ENCODE measurements at places on chromosomes 11 and 22. TPM values are rescaled to one million over a fixed set of nuclear protein-coding genes. Genes with fewer than 3 reads are reported as not detected.
A peak's percentile ranks its signal among the peaks of the same experiment; 100 is the strongest.

GRCh38 chr11:12692229-12693075 is 18.2 kb downstream of the TEAD1 start:
- peak; percentile 91 for DNase-seq

DNA sequence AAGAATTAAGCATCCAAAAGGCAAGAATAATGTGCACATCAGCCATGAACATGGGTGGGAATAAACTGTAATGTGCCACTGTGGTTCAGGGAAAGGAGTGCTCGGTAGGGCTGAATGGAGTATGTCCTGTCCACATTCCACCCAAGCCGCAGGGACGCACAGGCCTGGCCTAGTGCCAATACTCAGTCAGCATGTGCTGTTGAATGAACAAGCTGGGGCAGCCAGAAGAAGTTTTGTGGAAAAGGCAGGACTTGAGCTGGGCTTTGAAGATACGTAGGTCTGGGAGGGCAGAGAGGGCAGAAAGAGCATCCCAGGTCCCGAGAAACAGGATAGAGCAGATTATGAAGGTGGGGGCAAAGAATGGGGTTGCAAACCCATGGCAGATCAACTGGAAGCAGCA is 60.0 kb upstream of the PLET1 start:
- peak; percentile 68 for DNase-seq

DNA sequence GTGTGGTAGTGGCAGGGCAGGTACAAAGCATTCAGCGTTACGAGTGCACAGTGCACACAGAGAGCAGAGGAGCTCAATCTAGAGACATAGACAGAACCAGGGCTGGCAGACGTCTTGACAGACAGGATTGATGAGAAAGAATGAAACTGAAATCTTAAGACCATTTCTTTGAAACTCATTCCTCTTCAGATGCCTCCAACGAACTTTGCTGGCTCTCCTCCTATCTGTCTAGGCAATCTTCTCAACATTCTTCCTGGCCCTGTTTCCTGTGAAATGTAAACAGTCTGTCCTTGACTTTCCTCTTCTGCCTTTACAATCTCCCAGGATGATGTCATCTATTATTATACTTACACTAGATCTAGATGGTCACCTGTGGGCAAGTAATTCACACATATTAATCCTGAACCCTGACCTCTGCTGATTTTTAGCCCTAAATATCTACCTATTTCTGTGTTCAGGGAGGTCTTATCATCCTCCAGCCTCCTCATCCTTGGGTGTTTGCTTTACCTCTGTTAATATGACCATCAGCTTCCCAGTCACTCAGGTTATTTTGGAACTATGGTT is 119.5 kb downstream of the ENTHD1 start:
- DNase-seq, result peak; percentile 27

DNA sequence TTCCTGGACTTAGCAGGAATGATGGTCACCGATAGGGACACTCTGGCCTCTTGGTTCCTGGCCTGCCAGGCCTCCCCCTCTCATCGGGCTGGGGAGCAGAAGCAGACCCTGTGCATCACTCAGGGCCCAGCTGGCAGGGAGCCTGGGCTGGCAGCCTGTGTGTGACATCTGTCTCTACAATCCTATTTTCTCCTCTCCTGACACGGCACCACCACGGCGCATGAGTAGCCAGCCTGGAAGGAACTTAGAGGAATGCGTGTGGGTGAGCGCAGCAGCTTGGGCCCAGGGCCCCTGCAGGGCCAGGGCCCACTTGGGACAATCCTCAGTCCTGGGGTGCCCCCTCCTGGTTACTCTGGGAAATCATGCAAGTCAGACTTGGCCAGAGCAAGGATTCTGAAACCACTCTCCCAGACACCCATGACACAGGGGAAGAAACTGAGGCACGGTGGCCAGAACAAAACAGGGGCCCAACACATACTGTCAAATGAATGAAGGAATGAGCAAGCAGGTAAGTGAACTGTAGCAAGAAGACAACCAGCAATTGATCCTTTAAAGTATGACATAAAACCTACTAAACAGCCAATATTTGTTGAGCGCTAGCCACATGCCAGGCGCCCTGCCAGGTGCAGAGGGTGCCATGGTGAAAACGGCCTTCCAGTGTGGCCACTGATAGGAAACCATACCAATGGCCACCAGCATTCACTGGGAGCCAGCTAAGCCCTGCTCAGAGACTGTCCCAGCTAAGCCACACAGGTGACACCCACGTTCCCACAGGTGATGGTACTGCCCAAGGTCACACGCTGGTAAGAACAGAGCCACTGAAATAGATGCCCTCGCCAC is 13.3 kb downstream of the RSPH14 start:
- DNase-seq, result peak; percentile 91

DNA sequence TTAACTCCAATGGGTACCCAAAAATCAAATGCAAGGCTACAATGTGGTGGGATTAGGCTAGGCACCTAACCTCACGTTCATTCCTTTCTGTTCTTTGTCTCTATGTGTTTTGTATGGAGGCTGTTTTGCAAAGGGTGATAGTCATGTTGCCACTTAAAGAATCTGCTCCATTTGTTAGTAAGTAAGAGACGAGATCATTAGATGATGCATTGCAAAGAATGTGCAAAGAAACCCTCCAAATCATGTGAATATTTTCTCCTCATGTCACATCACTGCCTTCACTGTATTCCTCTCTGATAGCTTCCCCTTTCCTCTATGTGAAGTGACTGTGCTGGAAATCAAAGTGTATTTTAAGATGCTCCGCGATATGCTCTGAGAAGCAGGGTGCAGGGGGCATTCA is 11.9 kb downstream of the SYT13 start:
- no peak for DNase-seq

DNA sequence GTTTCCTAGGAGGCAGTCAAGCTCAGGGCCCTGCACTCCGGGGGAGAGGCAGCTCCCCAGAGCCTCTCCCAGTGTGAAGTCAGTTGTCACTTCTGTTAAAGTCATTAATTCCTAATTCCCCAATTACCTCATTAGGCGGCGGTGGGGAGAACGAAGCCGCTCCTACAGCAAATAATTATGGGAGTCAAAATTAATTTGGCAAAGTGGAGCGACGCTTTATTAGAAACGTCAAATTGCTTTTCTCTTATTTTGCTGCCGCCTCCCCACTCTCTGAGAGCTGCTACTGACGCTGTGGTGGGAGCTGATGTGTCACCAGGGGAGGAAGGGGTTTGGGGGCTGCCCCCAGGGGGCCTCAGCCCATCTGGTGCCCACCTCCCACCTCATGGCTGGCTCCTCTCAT is 41.6 kb downstream of the SLC22A12 start:
- no peak for DNase-seq

DNA sequence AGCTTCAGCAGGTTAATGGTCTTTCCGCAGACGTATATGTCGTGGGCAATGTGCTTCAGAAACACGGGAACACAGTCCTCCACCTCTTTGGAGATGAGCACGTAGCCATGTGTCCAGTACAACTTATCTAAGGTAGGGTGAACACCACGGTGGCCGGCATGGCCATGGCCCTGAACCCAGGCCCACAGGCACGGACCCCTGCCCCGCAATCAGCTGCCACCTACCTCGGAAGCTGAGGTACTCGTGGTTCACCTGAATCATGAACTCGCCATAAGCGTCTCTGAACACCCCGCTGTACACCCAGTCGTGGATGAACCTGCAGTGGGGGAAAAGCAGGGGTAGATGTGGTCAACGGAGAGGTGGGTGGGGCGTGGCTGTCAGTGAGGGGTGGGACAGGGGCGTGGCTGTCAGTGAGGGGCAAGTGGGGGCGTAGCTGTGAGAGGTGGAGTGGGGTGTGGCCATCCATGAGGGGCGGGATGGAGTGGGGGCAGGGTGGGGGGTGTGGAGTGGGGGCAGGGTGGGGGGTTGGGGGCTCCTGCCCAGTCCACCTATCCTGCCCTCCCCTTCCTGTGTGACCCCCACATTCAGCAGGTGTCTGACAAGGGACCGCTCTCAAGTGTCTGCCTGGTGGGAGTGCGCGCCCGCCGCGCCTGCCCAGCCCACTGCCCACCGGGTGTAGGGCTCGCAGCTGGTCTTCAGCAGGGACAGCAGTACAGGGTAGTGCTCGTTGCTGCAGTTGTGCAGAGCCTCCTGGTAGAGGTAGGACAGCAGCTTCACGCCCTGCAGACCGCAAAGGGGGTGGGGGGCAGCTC is 18.6 kb downstream of the TUBGCP6 start:
- no peak for DNase-seq

DNA sequence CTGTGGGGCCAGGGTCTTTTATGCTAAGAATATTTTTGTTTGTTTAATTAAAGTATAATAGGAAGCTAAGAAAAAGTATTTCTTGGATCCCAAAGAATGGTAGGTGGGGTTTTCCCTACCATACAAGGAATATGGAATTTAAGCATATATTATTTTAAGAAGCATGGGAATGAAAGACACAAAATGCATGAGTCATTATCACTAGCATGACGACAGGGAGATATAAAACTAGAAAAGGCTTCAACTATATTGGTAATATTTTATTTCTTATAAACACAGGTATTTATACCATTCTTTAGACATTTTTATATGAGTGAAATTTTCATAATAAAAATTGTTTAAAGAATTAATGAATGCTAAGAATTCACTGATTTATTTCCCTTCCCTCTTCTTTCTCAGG is 39.3 kb upstream of the SOX6 start:
- no peak for DNase-seq

- no peak for DNase-seq
Measured at GRCh38 chr11:46391186-46391577, 394 bp downstream of the CHRM4 start.

DNA sequence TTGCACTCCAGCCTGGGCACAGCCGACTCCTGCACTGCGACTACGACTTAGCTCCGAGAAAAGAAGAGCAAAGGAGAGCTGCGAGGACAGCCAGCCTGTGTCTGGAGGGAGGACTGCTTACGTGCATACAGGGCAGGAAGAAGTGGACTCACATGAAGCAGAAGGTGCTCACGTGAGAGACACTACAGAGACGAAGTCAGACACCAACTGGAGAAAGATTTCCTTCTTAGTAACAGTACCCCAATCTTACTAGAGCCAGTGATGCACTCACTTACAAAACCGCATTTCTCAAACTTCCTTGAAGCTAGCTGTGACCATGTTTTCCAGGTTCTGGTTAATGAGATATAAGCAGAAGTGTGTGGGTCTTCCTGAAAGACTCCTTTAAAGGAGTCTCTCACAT is 67.7 kb downstream of the MICAL3 start:
- DNase-seq, result no peak

DNA sequence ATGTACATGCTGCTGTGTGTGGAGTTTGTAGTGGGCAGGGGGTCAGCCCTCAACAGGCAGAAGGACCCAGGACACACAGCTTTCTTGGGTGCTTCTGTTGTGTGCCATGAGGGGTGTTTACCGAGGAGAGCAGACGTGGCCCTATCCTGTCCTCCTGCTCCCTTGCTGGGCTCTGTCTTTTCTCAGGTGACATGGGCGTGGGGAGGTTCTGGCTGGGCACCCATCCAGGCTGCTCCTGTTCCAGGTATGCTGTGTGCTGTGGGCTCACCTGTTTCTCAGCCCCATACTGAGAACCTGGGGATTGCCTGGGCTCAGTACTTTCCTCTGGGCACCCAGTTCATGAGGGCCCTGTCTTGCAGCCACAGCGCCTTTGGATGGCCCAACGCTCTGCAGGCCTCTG is 23.3 kb downstream of the MICALL1 start:
- DNase-seq, result no peak

DNA sequence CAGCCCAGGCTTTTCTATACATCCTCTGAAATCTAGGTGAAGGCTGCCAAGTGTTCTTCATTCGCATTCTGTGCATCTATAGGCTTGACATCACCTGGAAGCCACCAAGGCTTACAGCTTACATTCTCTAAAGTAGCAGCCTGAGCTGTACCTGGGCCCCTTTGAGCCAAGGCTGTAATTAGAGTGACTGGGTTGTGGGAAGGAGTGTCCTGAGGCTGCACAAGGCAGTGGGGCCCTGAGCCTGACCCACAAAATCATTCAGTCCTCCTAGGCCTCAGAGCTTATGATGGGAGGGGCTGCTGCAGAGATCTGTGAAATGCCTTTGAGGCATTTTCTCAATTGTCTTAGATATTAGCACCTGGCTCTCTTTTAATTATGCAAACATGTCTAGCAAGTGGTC is 33.0 kb upstream of the RDX start:
- no peak for DNase-seq

ANKK1 gene
- total RNA-seq, result not detected

CARNS1 gene
- 0.92 TPM for total RNA-seq

ACR gene
- total RNA-seq, result not detected

SCARF2 gene
- 19.3 TPM for total RNA-seq

All from hepatocyte (in vitro differentiated cells).